ENCODE measurements at places on chromosomes 5 and 9.

DNA sequence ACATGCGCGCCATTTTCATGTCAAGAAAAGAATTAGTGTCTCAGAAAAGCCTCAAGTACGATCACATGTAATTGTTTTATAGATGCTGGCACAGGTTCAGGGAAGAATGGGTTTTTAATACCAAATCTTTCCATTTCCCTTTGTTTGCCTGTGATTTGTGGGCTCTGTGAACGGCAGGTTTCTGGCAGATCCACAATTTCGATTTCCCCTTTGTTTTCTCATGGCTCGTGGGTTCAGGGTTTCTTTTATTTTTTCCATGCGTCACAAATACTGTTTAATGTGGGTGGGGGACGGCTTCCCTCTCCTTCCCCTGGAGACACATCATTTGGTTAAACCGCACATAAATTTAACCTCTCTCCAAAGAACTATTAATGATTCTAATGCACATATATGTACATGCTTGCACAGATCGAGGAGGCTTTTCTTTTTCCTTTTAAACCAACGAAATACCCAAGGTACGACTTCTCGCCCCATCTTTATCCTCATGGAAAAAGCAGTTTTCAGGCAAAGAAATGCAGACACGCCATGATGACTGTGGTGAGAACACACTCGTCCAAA, 195.9 kb downstream of the SLIT3 start:
- no peak for DNase-seq

- DNase-seq, result no peak
Observed at GRCh38 chr9:19969721-19970120, 180.9 kb upstream of the SLC24A2 start.

DNA sequence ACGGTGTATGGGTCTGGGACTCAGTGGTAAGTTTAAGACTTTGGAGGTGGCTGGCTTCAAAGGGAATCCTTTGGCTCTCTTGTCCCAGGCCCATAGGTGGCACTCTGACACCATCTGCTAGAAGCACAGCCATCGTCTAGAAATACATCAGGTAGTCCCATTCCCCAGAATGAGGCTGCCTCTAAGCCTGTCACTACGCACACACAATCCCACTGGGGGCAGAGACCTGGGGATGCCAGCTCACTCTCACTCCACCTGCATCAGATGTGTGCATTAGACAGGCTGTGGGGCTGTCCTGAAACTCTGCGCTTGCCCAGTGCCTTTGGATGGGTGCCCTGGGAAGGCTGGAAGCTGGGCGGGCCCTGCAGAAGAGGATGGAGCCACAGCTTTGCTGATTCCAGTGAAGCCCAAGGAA, 127.5 kb upstream of the PANK3 start:
- DNase-seq, result no peak

DNA sequence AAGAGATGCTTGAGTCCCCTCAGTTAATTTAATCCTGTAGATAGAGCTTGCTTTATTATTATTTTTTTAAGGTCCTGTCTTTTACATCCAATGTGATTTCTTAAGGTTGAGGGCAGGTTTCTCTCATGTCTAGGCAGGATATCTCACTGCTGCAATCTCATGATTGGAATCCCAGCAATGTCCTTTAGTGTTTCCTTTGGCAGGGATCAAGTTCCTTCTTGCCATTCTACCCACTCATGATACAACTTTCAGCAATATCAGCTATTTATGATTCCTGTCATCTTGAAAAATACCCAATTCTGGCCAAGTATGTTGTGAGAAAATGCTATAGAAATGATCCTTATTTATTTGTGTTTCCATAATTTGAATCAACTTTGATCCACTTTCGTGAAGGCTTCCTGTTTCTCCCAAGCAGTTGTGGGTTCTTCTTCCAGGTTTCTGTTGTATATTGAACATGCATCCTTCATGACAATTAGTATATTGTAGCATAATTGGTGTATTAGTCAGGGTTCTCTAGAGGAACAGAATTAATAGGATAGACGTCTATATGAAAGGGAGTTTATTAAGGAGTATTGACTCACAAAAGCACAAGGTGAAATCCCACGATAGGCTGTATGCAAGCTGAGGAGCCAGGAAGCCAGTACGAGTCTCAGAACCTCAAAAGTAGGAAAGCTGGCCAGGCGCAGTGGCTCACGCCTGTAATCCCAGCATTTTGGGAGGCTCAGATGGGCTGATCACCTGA, 18.4 kb upstream of the VPS13A start:
- DNase-seq, result no peak

- no peak for DNase-seq
Observed at GRCh38 chr9:130118841-130119518, 53.2 kb upstream of the NCS1 start.

- no peak for DNase-seq
Observed at GRCh38 chr5:78920604-78921003, 64.5 kb downstream of the ARSB start.

DNA sequence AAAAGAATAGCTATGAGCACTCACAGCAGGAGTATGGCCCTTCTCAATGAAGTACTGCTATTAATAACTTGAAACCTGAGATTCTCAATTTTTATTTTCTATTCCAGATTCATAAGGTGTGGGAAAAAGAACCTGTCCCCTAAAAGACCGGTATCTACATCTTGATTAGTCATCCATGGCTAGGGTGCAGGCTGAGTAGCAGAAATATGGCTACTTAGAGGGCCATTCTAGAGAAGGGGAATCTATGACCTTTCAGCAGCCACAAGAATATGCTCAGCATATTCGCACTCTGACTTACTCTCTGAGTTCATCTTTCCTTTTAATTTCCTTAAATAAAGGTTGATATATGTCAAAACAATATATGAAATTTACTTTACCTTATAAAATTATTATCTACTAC, 27.7 kb downstream of the WDR36 start:
- DNase-seq, result no peak

DNA sequence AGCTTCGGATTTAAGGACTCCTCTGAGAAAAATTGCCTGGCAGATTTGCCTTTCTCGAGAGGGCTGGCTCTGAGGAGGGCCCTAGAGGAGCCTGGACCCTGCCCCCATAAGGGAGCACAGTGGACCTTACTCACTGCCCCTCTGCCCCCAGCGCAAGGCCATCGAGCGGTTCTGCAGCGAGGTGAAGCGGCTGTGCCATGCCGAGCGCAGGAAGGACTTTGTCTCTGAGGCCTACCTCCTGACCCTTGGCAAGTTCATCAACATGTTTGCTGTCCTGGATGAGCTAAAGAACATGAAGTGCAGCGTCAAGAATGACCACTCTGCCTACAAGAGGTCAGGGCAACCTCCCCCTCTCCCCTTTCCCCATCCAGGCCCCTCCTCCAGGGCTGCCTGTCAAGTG, 34.6 kb downstream of the CYFIP2 start:
- no peak for DNase-seq

- no peak for DNase-seq
Observed at GRCh38 chr5:10860645-10861422, 99.8 kb upstream of the DAP start.

GRCh38 chr5:25423271-25423670, 778.5 kb upstream of the CDH10 start:
- no peak for DNase-seq

DNA sequence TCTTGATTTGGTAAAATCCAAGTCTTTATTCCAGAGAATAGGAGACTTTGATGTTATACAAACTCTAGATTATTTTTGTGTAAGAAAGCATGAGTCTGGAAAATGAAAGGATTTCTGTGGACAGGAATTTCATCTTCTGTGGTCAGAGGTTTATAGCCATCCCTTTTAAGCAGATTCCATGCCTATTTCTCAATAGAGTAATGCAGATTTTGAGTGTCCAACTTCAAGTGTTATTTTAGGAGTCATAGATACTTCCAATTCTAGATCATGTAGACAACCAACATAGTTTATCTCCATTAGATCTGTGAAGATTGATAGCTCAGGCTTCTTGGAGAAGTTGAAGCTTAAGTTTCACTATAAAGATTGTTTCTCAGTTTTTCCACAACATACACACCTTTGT, 379.7 kb downstream of the PSAT1 start:
- no peak for DNase-seq

DNA sequence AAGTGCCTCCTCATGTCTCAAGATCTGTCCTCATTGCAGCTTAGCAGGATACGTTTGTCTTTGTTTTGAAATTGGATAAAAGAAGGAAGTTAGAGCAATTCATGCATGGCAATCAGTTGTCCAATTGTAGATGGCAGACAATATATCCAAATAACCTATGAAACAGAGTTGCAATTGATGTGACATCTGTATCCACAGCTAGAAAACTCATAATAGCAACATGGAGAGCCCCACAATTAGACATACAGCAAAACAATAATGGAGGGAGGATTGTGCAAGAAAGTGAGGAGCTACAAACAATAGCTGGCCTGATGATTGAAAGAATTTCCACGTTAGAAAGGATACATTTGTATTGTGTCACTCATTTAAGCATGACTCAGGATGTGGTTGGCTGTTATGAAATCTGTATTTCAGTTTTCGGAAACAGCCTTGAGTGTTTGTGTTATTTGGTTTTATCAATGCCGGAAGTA, 132.0 kb downstream of the FAM174A start:
- peak; percentile 10 for DNase-seq

GRCh38 chr9:26437056-26437711, 455.4 kb downstream of the CAAP1 start:
- no peak for DNase-seq

DNA sequence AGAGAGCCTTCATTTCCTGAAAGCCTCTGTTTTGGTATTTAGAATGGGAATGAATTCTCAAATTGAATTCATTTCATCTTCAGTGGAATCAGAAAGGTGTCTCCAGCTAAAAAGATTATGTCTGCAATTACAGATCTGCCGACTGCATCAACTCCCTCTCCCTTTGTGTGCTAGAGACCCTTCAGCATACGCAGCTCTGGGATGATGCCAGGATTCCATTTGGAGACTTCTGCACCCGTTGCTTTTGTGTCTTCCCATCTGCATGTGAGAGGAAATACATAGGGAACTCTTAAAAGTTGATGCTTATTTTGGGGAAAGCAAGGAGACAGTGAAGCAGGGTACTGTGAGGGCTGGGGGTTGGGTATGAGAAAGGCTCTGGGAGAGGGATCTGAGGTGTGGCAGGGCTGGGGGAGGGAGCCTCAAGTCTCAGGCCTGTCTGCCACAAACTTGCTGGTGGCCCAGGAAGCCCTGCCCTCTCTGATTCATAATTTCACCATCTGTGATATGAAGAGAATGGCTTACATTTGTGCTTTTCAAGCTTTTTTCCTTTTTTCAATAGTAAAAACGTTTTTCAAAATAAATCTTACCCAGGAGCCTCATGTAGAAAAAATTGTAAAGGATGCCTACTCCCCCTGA, 89.7 kb upstream of the SAP30L start:
- no peak for DNase-seq

- peak; percentile 32 for DNase-seq
Observed at GRCh38 chr5:150487199-150488061, 20.5 kb upstream of the NDST1 start.

GRCh38 chr9:113564498-113565237, 101.1 kb downstream of the RGS3 start:
- DNase-seq, result no peak

- DNase-seq, result no peak
Observed at GRCh38 chr5:84057211-84057610, 327.5 kb downstream of the EDIL3 start.

GRCh38 chr5:112205846-112206245, 213.2 kb downstream of the EPB41L4A start:
- no peak for DNase-seq

- DNase-seq, result no peak
Observed at GRCh38 chr9:33329979-33330378, 39.7 kb downstream of the NFX1 start.

- no peak for DNase-seq
Observed at GRCh38 chr5:15526413-15526812, 26.4 kb downstream of the FBXL7 start.

DNA sequence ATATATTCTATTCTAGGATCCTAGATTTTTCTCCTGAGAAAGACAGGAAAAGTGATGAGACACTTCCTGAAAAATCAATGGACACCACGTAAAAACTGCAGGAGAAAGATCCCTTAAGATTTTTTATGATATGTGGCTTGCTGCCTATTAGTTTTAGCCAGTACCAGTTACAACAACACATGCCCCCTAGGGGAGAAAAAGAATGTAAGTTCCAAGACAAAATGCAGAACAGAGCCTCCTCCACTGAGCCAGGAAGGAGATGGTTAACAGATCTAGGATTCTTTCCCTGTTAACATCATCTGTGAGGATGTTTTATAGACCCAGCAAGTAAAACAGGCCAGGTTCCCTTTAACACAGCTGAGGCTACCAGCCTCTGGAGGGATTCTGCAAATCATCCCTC, 574.7 kb downstream of the TLE4 start:
- DNase-seq, result peak; percentile 30

- peak; percentile 34 for DNase-seq
Observed at GRCh38 chr5:141488591-141489561, at the start of gene PCDHGC5. Gene PCDHGC5 (plus strand): TSS chr5:141489081. CDS start chr5:141489241, 160 bp downstream.

DNA sequence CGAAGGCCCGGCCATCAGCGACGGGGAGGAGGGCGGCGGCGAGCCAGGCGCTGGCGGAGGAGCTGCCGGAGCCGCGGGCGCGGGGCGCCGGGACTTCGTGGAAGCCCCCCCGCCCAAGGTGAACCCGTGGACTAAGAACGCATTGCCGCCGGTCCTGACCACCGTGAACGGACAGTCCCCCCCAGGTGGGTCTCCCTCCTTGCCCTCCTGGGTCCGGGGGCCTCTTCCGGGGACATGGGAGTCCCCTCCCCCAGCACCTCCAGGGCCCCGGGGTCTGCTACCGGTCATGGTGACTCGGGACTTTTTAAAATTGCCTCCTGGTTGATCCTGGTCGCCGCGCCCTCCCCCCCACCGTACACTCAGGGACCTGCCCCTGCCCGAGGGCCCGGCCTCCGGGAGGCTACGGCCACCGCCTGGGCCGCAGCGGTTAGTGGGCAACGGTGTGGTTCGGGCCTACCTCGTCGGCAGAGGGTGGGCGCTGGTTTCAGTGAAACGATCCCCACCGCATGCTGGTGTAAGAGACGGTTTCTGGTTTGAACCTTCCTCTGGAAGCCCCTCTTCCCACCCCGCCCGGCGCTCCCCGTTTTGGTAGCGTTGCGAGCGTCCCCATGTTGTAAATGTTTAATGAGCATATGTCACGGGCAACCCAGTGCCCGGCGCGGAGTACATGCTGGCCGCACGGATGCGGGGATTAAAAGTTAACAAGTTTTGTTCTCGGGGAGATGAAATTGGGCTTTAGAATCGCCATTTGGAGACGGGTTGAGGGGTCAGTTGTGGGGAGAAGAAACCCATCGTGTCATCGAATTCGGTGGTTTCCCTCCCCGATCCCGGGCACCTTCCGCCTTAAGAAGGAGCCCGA, 1.1 kb downstream of the LARP1 start:
- no peak for DNase-seq

- DNase-seq, result no peak
Observed at GRCh38 chr9:70398145-70398556, 16.3 kb downstream of the KLF9 start.

GRCh38 chr5:170261528-170262043, 28.8 kb downstream of the C5orf58 start:
- no peak for DNase-seq

GRCh38 chr9:89808076-89808755, 203.4 kb downstream of the GADD45G start:
- DNase-seq, result peak; percentile 10
